Gastroesophageal sphincter (tissue), 4 donors: ENCODE measurements at places on chromosomes 4 and X. TPM values are rescaled to one million over a fixed set of nuclear protein-coding genes. Genes with fewer than 3 reads are reported as not detected.

GRCh38 chr4:124854968-124855367 is 142.4 kb upstream of the ANKRD50 start:
- ATAC-seq: no peak

DNA sequence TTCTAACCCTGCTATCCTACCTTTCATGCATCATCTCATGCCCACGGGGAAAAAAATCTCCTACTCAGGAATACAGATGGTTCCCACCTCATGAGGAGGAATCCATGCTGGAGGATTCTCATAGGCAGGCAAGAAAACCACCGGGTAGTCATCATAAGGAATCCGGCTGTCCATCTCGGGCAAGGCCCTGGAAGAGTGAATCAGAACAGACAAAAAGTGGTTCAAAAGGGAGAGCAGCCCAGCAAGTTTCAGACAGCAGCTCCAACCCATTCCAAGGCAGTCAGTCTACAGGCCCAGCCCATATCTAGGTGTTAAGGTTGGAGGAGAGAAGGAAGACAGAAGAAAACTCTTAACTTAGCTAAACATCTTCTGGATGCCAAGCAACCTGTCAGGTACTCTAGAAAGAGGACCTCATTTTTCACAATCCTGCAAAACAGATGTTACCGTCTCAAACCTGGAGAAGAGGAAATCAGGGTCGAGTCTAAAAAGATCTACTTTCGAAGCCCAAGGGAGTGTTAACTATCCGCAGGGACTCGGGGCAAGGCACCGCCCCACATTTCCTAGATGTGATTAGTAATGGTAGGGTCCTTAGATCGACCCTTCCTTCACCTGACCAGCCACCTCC is 447 bp downstream of the PDZD11 start:
- ATAC-seq: no peak

DNA sequence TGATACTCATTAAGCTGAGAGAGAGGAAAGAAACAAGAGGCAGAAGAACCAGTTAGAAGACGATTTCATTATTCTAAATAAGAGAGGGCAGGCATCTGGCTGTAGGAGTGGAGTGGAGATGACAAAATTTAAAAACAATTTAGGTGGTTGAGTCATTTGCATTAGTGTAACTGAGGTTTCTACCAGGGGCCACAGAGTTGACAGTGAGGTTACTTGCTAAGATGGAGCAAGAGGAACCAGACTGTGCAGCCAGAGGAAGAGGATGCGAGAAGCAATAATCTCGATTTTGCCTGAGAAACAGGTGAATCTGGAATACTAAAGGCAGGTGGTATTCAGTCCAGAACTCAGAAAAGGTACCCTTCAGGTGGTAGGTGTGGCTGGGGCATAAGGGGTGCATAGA is 491.9 kb downstream of the MID1IP1 start:
- no peak for ATAC-seq

- no peak for ATAC-seq
These were observed at the start of gene VGLL1 for GRCh38 chrX:136531951-136532350. Gene VGLL1 (plus strand): TSS chrX:136532215. CDS start chrX:136536021, 3,806 bp downstream.

DNA sequence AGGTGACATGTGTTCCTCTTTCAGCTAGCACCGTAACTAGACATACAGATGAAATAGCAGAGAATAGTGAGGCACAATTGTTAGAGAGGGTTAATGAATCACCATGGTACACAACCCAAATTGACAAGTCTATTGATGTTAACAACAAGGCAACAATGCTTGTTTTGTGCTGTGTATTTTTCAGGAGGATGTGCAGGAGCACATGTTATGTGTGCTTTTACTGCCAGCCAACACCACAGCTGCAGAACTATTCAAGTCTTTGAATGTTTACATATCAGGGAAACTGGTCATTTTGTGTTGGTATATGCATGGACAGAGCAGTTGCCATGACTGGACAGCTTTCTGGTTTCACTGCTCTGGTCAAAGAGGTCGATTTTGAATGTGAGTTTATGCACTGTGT is 32.8 kb downstream of the STBD1 start:
- ATAC-seq: no peak

- no peak for ATAC-seq
These were observed 58.6 kb downstream of the GATB start for GRCh38 chr4:151702256-151702655.

- ATAC-seq: peak; percentile 56
These were observed 9.2 kb downstream of the NDUFA1 start for GRCh38 chrX:119880552-119881437.

DNA sequence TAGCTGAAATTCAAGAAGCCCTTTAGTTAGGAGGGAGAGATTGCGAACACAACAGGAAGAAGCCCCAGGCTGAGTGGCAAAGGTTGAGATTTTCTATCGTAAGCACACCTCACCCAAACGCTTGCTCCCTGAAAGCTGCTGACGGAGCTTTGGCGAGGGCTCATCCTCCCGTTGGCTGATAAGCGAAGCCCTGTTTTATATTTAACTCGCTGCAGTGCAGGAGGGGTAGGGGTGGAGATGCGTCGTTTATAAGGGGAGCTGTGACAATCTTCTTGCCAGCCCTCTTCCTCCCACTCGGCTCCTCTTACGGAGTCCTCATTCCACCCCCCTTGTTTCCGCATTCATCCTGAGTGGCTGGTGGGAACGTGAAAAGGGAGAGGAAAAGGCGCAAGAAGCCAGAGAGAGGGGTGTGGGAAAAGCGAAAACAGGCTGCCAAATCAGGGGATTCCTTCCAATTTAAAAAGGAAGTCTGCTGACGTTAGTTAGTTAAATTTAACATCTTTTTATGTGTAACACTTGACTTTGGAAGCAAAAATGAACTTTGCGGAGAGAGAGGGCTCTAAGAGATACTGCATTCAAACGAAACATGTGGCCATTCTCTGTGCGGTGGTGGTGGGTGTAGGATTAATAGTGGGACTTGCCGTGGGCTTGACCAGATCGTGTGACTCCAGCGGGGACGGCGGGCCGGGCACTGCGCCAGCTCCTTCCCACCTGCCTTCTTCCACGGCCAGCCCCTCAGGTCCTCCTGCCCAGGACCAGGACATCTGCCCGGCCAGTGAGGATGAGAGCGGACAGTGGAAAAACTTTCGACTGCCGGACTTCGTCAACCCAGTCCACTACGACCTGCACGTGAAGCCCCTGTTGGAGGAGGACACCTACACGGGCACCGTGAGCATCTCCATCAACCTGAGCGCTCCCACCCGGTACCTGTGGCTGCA is at the start of gene ENPEP:
TSS of gene ENPEP (plus strand) at position 275 of the 938 bp plus-strand sequence. CDS start at position 535, 260 bp downstream.
- peak; percentile 33 for ATAC-seq

GRCh38 chr4:40948014-40948413 is 198.3 kb downstream of the NSUN7 start:
- no peak for ATAC-seq

DNA sequence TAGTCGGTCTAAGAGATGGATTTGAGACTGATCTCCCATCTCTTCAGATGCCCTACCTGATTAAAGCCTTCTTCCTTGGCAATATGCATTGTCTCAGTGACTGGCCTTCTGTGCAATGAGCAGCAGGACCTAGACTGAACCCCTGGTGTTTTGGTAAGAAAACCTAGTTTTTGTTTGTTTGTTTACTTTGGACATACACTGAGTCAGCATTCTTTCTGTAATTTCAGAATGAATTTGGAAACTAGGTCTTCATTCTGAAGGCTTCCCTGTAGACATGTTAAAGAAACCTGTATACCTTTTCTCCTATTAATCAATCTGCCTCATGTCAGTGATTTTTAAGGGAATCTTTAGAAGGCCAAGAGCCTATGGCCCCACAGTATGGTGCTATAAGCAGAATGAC is 597.5 kb upstream of the HTR2C start:
- no peak for ATAC-seq

GRCh38 chr4:8051644-8052043 is 107.0 kb downstream of the ABLIM2 start:
- ATAC-seq: no peak

Gene TMEM31
- total RNA-seq: not detected

Gene FAT4
- total RNA-seq: 38.3 TPM

Gene TSPYL2
- 97.9 TPM for total RNA-seq

Gene MCUB
- 11.2 TPM for total RNA-seq

Gene TASL
- not detected for total RNA-seq
